ENCODE measurements at places on chromosomes 3 and 15. TPM values are rescaled to one million over a fixed set of nuclear protein-coding genes. Genes with fewer than 3 reads are reported as not detected.

DNA sequence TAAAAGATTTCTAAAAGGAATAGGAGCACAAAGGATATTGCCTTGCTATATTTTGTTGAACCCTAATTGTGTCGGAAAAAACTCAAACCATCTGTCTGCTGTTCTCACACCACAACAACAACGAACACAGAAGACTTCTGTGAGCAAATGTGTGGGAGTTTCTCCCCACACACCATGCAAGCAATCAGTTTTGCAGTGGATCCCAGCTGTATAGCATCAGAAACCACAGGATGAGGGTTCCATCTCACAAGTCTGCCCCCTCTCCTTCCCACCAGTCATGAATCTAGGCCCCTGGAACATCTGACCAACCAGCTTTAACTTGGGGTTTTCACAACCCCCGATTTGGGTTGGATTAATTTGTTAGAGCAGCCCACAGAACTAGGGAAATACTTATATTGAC is 91.3 kb upstream of the SLC4A7 start:
- DNase-seq = no peak

DNA sequence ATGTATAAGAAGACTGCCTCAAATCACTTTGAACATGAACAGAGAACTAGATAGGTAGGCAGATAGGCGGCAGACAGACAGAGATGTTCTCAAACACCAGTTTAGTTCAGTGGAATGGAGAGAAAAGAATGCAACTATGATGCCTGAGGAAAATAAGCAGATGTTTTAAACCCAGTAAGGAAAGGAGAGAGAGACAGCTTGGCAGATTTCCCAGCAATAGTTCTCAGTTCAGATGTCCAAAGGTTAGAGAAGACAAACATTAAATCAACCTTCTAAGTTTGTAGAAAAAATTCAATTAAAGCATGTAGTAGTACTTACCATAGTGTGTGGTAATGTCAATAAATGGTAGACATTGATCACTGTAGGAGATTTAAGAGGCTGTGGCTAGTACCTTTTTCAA is 209.6 kb upstream of the PFN2 start:
- no peak for DNase-seq

DNA sequence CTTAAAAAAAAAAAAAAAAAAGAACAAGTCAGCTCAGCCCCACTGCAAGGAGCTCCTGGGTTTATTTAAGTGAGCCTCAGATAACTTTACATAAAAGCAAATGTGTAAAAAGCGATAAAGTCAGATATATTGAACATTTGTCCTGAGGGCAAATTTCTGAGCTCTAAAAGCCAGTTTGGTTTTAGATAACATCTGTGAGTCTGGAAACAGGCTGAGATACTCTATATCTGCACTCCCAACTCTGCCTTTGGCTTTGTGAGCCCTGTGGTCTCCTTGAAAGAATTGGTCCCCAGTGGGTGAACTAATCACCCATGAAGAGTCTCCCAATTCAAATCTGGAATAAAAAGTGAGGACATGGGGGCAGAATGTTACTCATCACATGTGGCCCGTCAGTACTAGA is 104.6 kb downstream of the APBA2 start:
- no peak for DNase-seq

- DNase-seq = no peak
These were observed 5.7 kb upstream of the CHRNA3 start for GRCh38 chr15:78626381-78626995.

The NOX5 gene
- 0.36 TPM for total RNA-seq

The SLC22A13 gene
- 2.5 TPM for total RNA-seq

The STRIT1 gene
- total RNA-seq = not detected

The TGM5 gene
- total RNA-seq = 5.0 TPM

The SAMD7 gene
- not detected for total RNA-seq
